ENCODE measurements at places on chromosomes 16 and 17. TPM values are rescaled to one million over a fixed set of nuclear protein-coding genes. Genes with fewer than 3 reads are reported as not detected.

The DERL2 gene
- 54.3 TPM for total RNA-seq

The SNRNP25 gene
- 18.3 TPM for total RNA-seq

The GCGR gene
- total RNA-seq, result 2.9 TPM

The KRT33B gene
- not detected for total RNA-seq

The KRT36 gene
- total RNA-seq, result not detected

The LRRC75A gene
- total RNA-seq, result 15.0 TPM

The PTX4 gene
- total RNA-seq, result not detected

The NME1 gene
- total RNA-seq, result 50.9 TPM

The XYLT1 gene
- 12.5 TPM for total RNA-seq

DNA sequence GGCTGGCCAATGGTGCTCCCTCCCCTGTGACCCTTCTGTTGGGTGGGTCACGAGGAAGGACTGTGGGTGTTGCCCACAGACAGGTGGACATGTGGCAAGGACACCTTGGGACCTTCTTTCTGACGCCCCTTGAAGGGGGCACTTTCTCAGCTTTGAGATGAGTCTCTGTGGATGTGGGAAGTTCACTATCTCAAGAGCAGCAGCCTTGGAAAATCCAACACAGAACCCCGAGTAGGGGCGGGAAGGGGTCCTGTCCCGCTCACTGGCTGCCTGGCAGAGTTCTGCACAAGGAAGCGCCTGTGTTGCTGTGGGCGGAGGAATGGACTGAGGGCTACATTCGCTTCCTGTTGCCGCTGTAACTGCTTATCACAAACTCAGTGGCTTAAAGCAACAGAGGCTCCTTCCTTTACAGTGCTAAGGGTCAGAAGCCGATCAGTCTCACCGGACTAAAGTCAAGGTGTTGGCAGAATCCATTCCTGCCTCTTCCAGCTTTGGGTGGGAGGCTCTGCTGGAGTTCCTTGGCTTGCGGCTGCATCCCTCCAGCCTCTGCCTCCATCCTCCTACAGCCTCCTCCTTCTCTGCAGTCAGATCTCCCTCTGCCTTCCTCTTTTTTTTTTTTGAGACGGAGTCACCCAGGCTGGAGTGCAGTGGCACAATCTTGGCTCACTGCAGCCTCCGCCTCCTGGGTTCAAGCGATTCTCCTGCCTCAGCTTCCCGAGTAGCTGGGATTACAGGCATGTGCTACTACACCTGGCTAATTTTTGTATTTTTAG is 305.2 kb downstream of the SEC14L1 start:
- DNase-seq, result peak; percentile 78

- DNase-seq, result peak; percentile 8
These were observed 1.8 kb upstream of the PRSS53 start for GRCh38 chr16:31090540-31090939.

- DNase-seq, result no peak
These were observed 14.6 kb downstream of the EEF2K start for GRCh38 chr16:22220714-22221113.

DNA sequence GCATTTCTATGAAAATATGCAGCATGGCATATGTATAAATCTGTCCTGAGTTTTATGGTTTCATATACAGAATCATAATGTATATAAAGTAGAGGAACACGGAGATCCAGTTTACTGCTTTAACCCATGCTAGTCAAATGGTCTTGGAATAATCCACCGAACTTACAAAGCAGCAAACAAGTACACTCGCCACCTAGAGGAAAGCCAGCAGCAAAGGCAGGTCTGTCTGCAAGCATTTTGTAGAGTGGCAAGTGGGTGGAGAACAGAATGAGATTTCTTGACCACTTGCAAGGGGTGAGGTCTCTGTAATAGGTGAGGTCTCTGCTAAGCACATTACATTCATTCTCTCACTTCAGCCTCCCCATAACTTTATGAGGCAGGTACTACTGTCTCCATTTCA is 308.3 kb downstream of the CA10 start:
- DNase-seq, result no peak

DNA sequence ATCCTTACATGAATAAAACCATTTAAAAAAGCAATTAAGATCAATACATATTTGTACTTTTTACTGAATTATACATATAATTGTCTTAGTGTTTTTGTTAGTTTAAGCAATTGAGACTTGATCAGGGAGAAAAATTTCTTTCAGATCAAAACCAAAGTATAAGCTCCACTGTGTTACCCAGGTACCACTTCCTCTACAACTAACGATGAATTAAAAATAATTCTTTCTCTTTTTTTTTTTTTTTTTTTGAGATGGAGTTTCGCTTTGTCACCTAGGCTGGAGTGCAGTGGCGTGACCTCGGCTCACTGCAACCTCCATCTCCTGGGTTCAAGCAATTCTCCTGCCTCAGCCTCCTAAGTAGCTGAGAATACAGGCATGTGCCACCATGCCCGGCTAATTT is 6.8 kb downstream of the FBXO47 start:
- no peak for DNase-seq

DNA sequence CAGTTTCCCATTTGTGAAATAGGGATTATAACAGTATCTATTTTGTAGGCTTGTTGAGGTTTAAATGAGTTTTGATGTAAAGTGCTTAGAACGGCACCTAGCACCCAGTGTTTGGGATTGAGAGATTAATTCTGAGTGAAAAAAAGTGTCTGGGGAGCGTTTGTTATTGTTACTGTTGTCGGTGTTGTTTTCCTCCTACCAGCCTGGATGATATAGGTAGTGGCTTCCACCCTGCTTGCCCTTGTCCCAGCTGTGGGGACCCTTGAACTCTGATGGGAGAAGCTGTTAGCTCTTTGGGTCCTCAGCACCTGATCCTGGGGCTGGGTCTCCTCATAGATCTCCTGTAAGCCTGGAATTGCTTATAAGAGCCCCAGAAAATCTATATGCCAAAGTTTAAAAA is 4.9 kb downstream of the FMNL1 start:
- DNase-seq, result no peak

- no peak for DNase-seq
These were observed 127.9 kb downstream of the NPIPB5 start for GRCh38 chr16:22638393-22639206.

DNA sequence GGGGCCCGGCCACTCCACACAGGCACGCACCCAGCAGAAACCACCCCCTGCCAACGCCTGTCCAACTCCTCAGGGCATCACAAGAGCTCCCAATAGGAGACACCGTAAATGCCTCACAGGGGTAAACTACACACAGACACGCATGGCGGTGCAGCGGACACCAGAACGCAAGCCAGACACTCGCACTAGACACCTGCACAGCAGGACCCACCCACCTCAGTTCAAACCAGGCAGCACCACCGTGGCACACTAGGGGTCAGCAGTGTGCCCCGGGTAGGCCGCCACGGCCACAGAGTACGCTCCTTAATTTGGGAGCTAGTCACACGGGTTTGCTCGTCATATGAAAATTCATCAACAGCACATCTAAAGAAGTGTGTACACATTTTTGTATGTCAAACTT is 3.4 kb downstream of the SLC38A10 start:
- peak; percentile 79 for DNase-seq

DNA sequence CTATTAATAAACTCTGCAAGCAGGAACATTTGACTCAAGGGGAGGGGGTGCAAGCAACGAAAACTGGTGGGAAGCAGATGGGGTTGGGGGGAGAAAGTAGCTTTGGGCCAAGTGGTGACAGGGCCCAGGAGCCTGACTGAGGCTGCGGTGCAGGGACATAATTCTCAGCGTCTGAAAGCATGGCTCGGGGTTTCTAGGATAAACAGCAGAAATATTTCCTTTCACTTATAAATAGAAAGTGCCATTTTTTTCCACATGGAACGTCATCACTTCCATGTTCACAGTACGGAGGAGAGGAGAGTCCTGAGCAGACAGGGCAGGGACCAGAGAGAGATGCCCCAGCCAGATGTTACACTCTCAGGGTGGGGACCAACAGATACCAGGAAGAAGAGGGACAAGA is 197.1 kb downstream of the ZFHX3 start:
- no peak for DNase-seq

- DNase-seq, result no peak
These were observed 30.4 kb downstream of the TEX2 start for GRCh38 chr17:64232466-64233262.

GRCh38 chr17:12247761-12248160 is 227.1 kb downstream of the MAP2K4 start:
- peak; percentile 33 for DNase-seq

- peak; percentile 37 for DNase-seq
These were observed 527 bp upstream of the UBE2Z start for GRCh38 chr17:48907713-48908046.

- no peak for DNase-seq
These were observed 11.5 kb upstream of the FOXJ1 start for GRCh38 chr17:76152591-76152990.

All from hepatocyte (in vitro differentiated cells).